T-helper 17 cell (primary cell): ENCODE measurements at places on chromosomes 6 and 20.
A peak's percentile ranks its signal among the peaks of the same experiment; 100 is the strongest.

GRCh38 chr6:113353392-113353791 is 503.8 kb upstream of the MARCKS start:
- DNase-seq, result no peak

- DNase-seq, result no peak
These were observed 49.6 kb upstream of the GFRAL start for GRCh38 chr6:55277646-55278045.

DNA sequence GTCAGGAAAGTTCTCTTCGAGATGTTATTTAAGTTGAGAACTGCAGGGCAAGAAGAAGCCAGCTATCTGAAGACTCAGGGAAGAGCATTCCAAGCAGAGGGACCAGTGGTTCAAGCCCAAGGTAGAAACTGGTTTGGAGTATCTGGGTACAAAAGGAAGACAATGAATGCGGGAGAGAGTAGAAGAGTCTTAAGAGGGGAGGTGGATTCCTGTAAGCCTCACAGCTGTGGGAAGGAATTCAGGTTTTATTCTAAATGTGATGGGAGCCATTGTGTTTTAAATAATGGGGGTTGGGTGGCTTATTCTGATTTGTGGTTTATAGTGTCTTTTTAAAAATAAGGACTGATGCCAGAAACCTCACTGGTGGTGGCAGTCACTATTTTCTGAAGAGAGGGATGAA is 37.6 kb upstream of the TENT5A start:
- DNase-seq, result no peak

DNA sequence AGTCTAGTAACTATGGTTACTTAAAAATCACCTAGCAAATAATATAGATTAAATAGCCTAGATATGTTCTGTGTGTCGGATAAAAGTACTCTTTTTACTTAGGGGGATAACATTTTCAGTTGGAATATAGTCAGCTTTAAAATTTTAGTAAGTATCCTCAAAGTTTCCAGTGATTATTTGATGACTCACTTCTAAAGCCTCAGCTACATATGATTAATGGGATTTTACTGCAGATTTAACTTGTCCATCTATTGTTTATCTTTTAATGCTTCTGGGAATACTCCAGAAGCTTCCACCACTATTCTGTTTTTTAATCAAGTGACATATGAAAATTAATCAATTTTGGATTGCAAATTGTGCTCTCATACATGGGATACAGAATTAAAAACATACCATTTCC is 8.7 kb upstream of the TENT5A start:
- DNase-seq, result no peak

- DNase-seq, result no peak
These were observed 246.8 kb downstream of the ARID1B start for GRCh38 chr6:157023958-157024357.

GRCh38 chr20:23120936-23121750 is 35.0 kb upstream of the CD93 start:
- no peak for DNase-seq

DNA sequence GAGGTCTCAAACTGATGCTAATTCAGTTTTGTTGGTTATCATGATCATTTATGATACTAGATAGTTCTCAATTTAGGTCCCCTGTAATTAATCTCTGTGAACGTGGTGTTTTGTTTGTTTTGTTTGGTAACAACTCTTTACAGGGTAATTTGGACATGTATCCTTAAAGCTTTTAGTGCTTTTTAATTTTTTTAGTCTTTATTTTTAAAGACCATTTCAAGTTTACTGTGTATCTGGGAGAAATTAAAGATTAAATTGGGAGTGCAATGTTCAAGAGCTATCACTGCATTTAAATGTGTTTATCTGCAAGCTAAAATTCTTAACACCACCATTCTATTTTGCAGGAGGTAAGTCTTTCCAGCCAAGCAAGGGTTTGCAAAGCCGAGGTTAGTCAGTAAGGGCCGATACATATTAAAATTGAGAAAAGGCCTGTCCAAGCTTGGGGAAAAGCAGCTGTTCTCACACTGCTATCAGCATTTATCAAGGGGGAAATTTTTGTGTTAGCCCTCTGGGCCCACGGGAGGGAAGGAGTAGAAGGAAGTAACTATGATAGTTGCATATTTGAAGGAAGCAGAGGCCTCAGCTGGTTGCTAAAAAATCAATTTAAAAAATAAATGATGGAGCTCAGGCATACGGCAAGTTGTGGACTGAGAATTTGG is 59.3 kb upstream of the ZNF217 start:
- no peak for DNase-seq

GRCh38 chr20:5104479-5104878 is 15.3 kb downstream of the PCNA start:
- no peak for DNase-seq

GRCh38 chr6:41543087-41543486 is 3.1 kb upstream of the FOXP4 start:
- DNase-seq, result no peak

DNA sequence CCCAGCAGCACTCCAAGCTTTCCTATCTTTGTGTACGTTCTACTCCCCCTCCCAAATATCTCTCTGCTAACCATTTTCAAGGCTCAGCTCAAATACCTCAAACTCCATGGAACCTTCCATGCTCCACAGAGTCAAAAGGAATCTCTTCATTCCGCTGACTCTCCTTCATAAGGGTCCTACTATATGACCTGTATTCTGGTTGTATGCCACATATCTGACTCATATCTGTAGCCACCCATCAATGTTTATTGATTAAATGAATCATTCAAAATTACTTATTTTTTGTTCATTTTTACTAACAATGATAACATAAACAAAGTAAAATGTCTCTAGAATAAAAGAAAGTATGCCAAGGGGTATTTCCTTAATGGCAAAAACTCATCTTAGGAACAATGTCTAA is 123.2 kb downstream of the ARHGAP18 start:
- DNase-seq, result no peak

GRCh38 chr6:45584127-45584526 is 206.4 kb upstream of the SUPT3H start:
- no peak for DNase-seq

DNA sequence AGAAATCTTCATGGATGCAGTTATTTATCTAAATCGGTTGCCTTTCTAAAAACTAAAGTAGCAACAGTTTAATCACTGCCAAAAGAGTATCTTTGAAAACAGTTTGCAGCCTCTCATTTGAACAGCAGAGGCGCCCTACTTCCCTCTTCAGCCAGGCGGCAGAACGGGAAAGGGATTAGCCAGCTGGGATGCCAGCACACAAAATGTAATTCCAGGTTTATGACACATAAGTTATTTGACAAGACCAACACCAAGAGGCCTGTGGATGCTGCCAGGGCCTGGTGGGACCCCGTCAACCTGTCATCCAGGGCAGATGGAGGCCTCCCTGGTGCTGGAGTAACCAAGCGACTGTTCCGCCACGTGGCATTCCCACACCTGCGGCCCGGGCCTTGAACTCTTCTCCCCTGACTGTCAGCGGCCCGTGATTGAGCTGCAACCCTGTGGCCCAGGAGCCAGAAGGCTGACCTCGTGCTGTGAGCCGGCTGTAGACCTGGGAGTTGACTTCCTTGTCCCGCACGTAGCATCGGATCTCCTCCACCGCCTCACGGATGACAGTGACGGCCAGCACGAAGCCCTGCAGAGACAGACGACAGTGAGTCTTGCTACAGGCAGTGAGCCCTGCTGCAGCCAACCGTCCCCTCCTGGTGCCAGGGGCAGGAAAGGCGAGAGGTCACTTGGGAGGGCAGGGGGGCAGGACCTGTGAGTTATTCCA is 55.5 kb downstream of the ATP9A start:
- no peak for DNase-seq

DNA sequence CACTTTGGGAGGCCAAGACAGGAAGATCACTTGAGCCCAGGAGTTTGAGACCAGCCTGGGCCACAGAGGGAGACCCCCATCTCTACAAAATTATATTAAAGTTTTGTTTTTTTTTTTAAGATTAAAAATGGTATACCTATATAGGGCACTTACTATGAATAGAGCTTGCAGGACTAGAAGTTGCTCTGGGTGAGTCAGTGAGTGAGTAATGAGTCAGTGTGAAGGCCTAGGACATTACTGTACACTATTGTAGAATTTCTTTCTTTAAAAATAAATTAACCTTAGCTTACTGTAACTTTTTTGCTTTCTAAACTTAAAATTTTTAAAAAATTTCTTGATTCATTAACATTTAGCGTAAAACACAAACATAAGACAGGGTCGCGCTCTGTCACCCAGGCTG is 29.7 kb downstream of the STK35 start:
- no peak for DNase-seq

DNA sequence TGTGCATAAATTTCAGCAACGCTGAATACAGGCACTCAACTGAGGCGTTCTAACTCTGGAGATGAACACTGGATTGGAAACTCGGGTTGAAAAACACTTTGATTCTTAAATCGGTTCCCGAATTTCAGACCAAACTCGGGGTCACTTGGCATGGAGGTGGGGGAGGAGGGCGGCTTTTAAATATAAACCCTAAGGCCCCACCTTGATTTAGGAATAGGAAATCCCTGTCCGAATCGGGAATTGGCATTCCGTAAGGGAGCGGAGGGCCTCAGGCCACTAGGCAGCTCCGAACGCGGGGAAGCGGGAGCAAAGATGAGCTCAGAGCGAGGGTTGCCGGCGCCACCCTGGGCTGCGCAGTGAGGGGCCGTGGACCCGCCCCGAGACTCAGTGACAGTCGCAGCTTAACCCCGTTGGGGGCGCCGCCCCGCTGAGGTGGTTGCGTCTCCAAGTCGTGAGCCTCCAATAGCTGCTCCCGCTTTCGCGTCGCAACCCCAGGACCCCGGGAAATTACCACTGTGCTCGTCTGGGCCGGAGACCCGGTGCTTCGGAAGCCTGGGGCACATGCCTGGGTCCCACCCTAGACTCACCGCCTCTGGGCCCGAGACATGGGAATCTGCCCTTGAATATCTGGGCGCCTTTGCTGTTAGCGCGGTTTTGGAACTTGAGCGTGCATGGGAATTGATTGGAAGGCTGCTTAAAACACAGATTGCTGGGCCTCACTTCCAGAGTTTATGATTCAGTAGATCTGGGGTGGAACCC is 4.6 kb upstream of the SIM1 start:
- DNase-seq, result no peak

- DNase-seq, result no peak
These were observed 50.1 kb upstream of the RNF24 start for GRCh38 chr20:4065391-4065844.

DNA sequence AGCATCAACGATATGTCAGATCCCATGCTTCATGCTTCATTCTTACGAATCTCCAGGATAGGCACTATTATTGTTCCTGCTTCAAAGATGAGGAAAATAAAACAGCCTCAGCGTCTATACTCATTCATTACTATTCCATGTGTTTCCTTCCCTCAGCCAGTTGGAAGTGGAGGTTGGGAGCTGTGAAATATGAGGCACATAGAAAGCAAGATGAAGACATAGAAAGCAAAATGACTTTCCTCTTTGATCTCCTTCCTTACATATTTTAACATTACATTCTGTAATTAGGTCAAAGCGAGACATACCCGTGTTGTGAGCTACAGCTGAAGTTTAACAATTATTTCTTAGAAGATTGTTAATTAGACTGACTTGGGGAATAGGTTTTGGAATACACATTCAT is 125.4 kb downstream of the FYN start:
- DNase-seq, result no peak

GRCh38 chr6:33779290-33779689 is 9.6 kb downstream of the LEMD2 start:
- DNase-seq, result no peak

DNA sequence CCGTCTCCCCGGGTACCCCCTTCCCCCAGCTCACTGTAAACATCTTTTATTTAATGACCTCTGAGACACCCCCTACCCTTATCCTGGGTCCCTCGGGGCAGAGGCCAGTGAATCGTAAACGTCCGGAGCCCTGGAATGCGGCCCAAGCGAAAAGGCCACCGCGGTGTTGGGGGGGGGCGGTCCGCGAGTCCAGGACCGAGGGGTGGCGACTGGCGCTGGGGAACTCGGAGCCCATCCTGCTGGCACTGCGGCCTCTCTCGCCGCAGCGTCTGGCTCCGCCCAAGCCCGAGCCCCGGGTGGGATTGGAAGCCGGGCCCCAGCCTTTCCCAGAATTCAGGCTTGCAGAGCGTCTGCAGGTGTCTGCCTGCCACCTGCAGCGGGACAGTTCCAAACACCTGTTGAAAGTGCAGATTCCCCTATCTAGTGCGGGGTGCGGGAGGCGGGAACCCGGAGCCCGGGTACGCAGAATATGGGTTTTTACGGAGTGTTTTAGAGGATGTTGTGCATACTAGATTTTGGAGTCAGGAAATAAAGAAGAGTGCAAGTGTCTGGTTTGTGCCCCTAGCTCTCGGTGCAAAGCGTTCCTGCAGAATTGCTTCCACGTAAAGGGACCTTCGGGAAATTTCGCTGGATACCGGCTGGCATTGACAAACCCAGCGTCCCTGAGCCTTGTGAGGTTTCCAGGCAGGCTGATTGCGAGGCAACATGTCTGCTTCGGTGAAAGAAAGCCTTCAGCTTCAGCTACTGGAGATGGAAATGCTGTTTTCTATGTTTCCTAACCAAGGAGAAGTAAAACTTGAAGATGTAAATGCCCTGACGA is 800 bp downstream of the RWDD2A start:
- no peak for DNase-seq

GRCh38 chr6:51949526-51949925 is 137.9 kb downstream of the PKHD1 start:
- no peak for DNase-seq

DNA sequence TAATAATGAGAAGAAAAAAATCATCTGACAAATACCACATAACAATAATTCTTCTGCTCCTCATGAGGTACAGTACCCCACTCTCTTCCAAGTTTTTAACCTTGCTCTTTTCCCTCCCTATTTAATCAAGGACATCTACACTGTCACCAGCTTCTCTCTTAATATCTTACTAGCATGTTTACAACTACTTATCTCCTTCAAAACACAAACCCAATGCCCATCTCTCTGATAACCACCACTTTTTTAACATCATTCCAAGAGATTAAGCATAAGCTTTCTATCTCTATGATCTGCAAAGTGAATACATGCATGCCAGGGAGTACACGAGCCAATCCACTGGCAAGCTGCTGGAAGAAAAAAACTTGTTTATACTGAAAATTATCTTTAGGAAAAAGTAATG is 10.3 kb downstream of the CEP85L start:
- DNase-seq, result no peak

- no peak for DNase-seq
These were observed 296.8 kb downstream of the PREX1 start for GRCh38 chr20:48530957-48531356.

- DNase-seq, result peak; percentile 75
These were observed 5.1 kb downstream of the TP53INP2 start for GRCh38 chr20:34709044-34709830.

GRCh38 chr20:39264506-39265172 is 302.5 kb downstream of the DHX35 start:
- peak; percentile 14 for DNase-seq

DNA sequence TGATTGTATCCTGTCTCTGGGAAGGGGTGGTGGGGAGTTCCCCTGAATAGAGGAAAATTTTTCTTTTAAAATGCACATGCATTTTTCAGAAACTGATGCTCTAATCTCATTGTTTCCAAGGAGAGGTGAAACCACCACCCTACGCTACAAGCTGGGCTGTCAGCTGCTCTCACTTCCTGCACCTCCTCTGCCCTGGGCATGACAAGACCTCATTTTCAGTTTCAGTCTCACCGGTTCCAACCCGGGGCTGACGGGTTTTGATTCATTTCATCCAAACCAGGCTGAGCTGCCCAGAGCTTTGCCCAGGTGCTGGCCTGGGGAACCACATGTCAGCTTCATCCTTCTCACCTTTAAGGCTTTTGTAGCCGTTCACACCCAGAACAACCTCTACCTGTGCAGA is 99.7 kb downstream of the EYA2 start:
- no peak for DNase-seq
